ENCODE measurements at places on chromosomes 11 and 22.

DNA sequence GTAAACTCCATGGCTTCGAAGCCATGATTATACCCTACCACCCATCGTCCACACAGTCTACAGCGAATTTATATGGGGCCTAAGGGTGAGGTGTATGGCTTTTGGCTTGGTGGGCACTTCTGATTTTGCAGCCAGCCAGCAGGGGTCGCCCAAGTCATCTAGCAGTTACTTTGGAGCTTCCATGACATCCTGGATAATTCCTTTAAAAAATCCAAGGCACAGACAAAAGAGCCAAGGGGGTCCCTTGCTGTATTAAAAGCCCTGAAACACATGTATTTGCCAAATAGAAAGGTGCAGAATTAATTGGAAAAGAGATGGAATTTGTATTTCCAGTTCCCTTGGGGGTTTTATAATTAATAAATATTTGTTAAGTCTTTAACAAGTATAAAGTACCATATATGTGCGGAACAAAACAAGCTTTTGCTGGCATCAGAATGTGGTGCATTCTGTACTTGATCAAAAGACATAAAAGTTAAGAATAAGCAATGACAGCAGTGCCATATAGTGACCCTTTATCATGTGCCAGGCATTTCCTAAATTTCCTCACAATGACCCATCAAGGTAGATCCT is 132.8 kb upstream of the PITPNB start:
- DNase-seq = no peak

DNA sequence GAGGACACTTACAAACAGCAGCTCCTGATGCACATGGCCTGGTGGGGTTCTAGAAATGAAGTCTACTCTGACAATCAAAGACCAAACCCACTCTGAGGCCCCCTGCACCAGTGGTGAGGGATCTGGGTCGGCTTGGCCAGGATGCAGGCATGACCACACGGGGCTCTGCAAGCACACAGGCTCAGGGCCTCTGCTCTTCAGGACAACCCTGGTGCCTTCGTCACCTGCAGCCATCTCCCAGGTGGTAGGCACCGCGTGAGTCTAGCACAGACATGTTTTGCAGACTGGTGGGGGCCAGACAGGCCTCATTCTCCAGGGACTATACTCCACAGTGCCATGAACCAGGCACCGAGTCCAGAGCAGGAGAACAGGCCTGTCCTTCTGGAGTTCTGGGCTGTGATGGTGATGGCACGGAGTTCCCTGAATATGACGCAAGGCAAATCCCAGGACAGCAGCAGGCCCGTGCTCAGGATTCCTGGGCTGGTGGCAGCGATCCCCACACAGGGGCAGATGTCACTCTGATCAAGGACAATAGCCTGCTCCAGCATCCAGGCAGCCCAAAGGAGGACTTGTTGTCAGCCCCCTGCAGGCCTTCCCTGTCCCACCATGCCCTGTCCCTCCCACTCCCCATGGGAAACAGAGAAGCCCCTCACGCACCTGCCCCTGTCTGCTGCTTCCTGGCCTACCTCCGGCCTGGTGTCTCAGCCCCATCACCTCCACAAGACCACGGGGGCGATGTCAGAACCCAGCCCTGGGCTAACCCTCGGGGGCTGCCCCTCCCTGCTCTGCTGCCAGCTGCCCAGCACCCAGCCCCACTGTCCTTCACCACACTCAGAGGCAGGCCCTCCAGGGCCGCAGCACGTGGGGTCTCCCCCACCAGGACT is 36.1 kb downstream of the GNB1L start:
- DNase-seq = no peak

- no peak for DNase-seq
Observed at GRCh38 chr11:95086151-95086550, 3.5 kb upstream of the ENDOD1 start.

GRCh38 chr11:36622431-36623136 is 24.5 kb upstream of the RAG2 start:
- peak; percentile 58 for DNase-seq

- DNase-seq = no peak
Observed at GRCh38 chr22:43148581-43148980, 2.8 kb upstream of the TSPO start.

DNA sequence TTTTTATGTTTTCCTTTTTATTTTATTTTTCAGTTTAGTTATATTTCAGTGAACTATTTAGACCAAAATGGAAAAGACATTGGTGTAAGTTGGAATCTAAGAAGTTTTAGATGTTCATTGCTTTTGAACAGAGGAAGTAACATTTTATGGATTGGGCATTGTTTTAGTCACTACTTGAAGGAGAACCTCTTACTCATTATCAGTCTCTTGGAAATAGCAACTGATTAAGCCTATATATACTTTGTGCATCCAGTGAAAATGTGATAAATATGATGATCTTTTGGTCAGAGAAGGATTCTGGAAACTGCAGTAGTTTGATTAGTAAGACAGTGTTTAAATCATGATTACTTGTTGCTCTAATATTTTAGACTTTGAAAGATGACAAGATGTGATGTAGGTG is 14.4 kb downstream of the ARHGEF12 start:
- DNase-seq = no peak

DNA sequence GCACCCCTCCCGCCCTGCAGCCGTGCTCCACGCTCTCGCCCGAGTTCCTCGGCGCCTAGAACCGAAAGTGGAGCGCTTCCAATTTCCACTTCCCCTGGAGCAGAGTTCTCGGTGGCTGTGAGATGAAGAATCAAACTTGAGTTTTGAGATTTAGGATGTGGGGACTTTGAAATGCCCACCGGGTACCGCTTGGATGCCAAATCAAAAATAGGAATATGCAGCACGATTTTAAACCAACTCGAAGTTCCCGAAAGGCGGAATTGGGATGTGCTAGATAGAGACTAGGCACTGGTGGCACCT is 569 bp downstream of the POLA2 start:
- DNase-seq = no peak

DNA sequence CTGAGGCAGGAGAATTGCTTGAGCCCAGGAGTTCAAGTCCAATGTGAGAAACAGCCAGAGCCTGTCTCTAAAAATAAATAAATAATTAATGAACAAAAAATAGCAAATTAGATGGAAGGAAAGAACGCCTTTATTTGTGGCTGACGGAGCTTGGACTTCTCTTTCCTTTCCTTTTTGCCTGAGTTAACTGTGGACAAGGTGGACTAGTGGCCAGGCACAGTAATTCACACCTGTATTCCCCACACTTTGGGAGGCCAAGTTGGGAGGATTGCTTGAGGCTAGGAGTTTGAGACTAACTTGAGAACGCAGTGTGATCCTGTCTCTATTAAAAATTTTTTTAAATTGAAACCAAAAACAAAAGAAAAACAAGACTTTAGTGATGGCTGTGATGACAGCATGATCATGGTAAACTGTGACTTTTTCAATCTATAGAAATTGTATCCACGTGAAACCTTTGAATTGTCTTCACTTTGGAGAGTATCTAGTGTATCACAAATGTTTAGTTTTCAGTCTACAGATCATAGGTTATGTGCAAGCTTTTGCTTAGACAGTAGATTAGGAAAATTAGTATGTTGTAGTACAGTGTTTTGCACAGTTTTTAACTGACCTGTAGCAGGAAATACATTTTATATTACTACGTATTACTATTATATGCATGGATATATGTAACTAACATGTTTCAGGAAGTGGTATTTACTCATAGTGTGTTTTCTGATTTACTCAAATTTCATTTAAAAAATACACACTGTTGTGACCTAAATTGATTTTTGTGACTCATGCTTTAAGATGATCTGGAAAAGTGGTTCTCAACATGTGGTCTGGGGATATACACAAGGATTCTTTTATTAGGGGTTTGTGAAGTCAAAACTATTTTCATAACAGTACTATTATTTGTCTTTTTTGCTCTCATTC is 42.1 kb downstream of the KDM2A start:
- DNase-seq = no peak

- no peak for DNase-seq
Observed at GRCh38 chr11:42179216-42179615, 719.8 kb upstream of the LRRC4C start.

- DNase-seq = no peak
Observed at GRCh38 chr11:109864834-109865547, 228.2 kb upstream of the ZC3H12C start.

- no peak for DNase-seq
Observed at GRCh38 chr11:70569618-70569890, 171.2 kb downstream of the CTTN start.

DNA sequence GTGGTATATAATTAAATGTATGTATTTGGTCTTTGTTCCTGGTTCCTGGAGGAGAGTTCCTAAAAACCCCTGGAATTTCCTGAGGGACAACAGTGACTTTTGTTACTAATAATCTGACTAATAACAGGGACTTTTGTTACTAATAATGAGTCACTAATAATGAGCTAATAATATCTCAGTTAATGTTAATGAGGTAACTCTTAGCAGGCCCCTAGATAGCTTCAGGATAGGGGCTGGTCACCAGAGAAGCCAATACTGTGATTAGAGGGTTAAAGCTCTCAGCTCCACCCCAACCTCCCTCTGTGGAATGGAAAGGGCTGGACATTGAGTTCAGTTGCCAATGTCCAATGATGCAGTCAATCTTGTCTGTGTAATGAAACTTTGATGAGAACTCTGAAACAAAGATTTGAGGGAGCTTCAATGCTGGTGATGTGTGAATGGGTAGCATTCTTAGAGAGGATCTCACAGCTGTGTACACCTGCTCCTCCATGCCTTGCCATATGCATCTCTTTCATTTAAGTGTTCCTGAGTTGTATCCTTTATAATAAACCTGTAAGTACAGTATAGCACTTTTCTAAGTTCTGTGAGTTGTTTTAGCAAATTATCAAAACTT is 1431.4 kb upstream of the TENM4 start:
- DNase-seq = no peak

- DNase-seq = no peak
Observed at GRCh38 chr11:64960719-64961118, 11.2 kb downstream of the MAJIN start.

GRCh38 chr11:114036147-114036811 is 23.2 kb upstream of the ZBTB16 start:
- DNase-seq = peak; percentile 69

GRCh38 chr11:32479291-32479690 is 44.0 kb upstream of the WT1 start:
- DNase-seq = no peak

DNA sequence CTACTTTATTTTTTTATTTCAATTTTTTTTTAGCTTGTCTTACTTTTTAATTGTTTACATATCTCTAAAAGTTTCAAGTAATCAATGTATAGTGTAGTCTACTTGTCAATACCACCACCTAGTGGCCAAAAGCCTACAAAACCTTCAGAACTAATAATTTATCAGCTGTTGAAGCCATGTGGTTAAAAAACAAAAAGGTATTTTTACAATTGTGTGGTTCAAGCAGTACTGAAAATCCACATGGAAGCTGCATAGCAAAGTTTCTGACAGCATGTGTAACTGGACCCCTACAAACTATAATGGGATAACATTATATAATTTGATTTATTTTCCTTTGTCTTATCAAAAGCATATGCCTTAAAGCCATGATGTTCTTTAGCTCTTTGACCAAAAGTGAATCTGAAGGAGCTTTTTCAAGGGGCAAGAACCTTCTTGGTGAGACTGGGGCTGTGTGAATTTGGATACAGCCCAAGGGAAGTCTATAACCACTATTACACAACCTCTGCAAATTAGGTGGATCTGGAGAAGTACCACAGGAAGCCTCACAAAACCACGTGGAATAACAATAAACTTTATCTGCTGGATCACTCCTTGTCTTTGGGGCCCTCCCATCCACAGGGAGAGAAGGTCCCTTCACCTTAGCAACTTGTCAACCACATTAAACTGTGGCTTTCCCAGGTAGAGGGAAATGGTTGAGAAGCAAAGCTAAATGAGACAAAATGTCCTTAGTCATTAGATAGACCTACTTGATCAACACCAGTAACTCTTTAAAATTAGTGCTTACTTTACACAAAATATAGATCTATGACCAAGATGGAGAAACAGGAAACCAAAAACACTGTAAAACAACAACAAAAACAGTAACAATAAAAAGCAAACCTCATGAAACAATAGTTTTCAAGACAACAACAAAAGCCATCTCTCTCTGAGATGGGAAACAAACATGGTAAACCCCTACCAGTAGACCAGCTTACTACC is 9.9 kb downstream of the NARS2 start:
- peak; percentile 33 for DNase-seq

DNA sequence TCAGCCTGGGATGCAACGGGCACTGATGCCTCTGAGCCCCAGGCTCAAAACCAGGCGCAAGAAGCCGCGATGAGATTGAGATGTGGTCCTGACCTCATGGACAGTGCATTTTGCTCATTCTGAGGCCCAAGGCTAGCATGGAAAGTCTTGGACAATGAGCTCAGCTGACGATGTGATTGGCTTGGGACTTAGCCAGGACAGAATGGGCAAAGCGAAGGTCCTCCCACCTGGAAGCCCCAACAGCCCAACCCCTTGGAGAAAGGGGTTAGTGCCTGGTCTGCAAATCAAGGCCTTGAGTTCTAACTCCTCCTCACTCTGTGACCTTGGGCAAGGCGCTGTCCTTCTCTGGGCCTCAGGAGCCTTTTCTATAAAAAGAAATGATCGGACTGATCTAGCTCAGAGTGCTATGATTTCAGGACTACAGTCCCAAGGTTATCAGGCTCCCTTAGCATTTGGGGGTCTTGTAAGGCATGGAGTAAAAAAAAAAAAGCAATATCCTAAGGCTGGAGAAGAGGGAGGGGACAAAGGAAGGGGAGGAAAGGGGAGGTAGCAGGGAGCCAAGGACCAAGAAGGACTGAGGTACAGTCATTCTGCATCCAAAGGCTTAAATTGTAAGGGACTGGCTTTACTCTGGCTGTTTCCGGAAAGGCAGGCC is 2.7 kb downstream of the SLC43A3 start:
- DNase-seq = no peak

GRCh38 chr22:41369837-41370236 is 11.9 kb upstream of the TEF start:
- no peak for DNase-seq

DNA sequence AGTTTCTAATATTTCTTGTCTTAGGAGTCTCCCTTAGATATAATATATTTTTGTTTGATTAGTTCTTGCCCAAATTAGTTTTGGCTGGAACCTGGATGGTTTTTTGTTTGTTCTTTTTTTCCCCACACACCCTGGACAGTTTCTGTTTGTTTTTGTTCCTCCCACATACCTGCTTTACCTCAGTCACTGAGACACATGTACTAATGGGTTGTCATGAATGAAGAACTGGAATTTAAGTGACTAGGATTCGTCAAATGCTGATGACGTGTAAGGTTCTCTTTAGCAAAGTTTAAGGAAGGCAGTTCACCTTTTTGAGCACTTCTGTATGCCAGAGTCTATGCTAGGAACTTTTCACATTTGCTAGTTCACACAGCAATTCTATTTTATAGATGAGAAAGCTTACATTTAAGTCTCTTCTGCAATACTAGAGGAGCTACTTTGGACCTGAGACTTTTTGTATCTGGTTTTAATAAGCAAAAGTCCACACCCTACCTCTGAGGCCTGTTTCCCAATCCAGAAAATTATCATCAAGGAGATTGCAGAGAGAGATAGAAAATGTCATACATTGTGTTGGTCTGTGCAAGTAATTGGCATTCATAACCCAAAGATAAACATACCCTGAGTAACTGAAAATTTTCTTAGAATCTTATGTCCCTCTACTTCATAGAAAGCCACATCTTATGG is 86.7 kb upstream of the RAB1B start:
- DNase-seq = no peak
